ENCODE measurements at places on chromosomes 6 and 20.

- DNase-seq: no peak
Observed at GRCh38 chr6:81744131-81744530, 8.3 kb downstream of the TENT5A start.

- DNase-seq: no peak
Observed at GRCh38 chr6:157432231-157432891, 51.4 kb downstream of the ZDHHC14 start.

DNA sequence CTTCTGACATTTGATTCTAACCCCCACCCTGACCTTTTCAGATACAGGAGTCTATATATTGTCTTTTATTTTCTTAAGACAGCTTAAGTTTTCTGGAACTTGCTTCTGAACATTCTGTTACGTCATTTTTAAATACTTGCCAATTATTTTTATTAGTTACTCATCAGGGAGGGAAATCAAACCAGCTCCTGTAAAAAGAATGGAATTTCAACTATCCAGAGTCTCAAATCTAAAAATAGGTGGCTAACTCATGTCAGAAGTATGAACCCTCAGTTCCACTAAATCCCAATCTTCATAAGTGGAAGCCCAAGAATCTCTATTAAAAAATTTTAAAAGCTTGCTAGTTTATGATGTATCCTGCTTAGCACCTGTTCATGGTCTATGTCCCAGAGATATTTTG is 900.0 kb downstream of the KIF16B start:
- no peak for DNase-seq

GRCh38 chr6:44257753-44258324 is 511 bp upstream of the SLC35B2 start:
- DNase-seq: no peak

GRCh38 chr20:22214296-22214695 is 370.1 kb downstream of the FOXA2 start:
- DNase-seq: no peak

DNA sequence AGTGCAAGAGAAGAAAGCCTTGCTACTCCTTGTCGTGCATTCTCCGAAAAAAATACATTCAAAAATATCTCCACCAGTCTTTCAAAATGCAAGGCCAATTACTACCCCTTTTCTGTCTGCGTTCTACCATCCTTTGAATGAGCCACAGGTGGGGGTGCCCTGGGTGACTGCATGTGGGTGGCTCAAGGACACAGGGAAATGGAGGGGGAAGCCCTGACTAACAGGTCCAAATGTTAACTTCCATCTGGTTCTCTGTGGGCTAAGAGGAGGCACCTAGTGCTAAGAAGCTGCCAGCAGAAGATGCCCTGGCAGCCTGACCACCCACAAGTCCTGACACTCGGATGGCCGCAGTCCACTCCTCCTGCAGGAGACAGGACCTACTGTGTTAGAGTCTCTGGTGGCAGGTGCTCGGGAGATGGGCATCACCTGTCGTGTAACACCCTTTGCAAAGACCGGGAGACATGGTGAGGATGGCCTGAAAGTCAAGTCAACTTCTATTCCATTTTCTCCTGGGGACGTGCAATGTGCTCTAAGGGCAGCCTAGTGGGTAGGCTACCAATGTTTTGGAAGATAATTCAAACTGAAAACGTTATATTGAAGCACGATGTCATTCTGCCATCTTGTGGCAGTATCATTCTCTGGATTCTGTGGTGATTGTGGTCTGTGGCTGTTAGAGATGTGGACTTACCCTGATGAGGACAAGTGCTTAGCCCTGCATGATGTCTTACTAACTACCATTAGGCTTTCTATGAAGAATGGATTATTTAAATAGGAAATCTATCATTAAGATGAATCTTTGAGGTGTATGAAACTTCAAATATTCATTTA is 27.4 kb upstream of the IGF2R start:
- DNase-seq: peak; percentile 70

DNA sequence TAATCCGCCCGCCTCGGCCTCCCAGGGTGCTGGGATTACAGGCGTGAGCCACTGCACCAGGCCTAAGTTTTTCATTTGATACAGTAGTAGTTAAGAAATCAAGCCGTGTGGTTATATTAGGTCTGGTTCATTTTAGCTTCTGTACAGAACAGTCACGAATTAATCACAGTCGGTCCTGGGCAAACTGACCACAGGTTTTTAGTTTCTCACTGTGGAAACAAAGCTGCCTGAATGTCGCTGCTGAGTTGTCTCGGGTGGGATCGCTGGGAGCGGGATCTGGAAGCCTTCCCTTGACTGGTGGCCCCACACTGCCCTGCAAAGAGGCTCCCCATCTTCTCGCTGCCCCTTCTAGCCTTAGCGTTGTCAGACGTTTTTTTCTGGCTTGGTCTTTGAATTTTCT is 18.6 kb downstream of the UCKL1 start:
- DNase-seq: no peak

DNA sequence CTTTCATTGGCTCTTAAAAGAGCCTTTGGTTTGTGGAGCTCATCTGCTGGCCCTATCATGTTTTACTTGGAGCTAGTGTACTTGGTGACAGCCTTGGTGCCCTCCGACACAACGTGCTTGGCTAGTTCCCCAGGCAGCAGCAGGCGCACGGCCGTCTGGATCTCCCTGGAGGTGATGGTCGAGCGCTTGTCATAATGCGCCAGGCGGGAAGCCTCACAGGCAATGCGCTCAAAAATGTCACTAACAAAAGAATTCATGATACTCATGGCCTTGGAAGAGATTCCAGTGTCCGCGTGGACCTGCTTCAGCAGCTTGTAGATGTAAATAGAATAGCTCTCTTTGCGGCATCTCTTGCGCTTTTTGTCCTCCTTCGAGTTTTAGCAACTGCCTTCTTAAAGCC is 22.8 kb upstream of the SLC17A4 start:
- no peak for DNase-seq

DNA sequence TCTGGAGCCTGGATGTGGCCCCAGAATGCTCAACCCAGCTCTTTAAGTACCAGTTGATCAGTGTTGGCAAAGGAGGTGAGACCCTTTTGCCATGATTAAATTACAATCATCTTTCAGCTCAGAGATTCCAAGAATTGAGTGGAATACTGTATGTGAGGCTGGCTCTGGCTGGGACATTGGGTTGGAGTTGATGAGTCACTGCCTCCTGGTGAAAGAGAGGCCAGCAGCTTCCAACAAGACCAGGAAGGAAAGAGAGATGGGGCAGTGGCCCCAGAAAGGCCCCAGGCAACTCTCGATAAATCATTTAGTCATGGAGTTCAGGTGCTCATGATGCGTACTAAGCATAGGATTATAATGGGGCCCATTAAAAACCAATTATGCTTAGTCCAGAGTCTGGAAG is 2.1 kb downstream of the TGM6 start:
- DNase-seq: no peak

DNA sequence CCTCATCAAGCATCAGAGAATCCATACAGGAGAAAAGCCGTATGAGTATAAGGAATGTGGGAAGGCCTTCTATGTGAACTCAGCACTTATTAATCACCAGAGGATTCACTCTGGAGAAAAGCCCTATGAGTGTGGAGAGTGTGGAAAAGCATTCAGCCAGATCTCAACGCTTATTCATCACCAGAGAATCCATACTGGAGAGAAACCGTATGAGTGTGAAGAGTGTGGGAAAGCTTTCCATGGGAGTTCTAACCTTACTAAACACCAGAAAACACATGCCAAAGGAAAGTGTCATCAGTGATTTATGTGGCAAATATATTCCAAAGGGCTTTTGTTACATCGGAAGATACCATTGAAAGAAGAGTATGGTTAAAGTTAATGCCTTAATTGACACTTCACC is 25.4 kb downstream of the ZKSCAN8 start:
- DNase-seq: no peak

DNA sequence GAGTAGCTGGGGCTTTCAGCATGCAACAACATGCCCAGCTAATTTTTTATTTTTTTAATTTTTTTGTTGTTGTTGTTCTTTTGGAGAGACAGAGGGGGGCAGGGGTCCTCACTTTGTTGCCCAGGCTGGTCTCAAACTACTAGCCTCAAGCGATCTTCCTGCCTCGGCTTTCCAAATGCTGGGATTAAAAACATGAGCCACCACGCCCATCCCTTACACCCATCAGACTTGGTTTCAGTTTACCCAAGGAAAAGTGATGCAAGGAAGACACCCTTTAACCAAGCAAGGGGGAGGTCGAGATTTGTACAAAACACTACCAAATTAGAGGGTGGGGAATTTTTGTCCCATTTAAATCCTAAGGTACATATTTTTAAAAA is 210.1 kb downstream of the ARHGAP18 start:
- no peak for DNase-seq

- no peak for DNase-seq
Observed at GRCh38 chr6:144673807-144674206, 388.7 kb downstream of the UTRN start.

GRCh38 chr6:82208913-82209312 is 38.6 kb downstream of the IBTK start:
- peak; percentile 27 for DNase-seq

- DNase-seq: no peak
Observed at GRCh38 chr6:91082311-91082832, 495.5 kb upstream of the MAP3K7 start.

DNA sequence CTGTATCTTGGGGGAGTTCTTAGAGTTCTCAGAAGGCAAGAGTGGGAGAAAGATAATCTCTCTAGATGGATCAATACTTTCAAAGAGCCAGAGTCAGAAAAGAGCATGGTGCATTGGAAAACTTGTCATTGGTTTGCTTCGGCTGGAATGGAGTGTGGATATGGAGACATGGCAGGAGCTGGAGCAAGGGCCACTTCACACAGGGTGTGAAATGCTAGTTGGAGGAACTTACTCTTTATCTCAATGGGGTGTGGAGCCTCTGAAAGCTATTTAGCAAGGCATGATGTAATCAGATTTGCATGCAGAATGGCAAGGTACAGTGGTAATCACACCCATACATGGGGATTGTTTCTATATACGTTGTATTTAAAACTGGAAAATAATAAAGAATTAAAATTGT is 31.5 kb upstream of the PAQR8 start:
- DNase-seq: no peak

DNA sequence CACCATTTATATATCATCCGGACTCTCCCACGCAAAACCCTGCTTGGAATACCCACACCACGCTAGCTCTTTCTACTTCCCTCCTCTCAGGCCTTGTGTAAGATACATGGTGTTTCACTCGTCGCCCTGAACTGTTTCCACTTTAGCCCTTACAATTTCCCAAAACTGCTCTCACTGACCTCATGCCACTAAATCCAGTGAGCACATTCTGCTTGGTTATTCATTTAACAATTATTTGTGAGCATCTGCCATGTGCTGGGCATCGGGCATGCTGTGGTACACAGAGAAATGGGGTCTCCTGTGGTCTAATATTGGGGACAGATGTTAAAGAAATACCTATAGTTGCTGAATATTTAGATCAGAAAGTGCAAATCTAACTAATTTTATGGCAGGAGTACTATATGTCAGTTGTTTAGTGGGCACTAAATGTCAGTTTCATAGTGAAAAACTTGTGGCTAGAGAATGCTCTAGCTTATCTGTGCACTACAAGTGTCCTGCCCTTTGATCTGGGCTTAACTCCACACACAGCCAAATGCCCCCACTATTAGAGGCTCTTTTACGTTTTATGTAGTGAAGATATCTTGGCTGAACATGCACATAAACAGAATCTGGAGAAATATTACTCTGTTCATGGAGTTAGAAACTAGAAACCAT is 41.0 kb downstream of the PLEKHG1 start:
- DNase-seq: no peak

- no peak for DNase-seq
Observed at GRCh38 chr20:48983423-48984400, 62.2 kb downstream of the ARFGEF2 start.

- DNase-seq: peak; percentile 57
Observed at GRCh38 chr6:24766680-24767462, 7.9 kb upstream of the GMNN start.

DNA sequence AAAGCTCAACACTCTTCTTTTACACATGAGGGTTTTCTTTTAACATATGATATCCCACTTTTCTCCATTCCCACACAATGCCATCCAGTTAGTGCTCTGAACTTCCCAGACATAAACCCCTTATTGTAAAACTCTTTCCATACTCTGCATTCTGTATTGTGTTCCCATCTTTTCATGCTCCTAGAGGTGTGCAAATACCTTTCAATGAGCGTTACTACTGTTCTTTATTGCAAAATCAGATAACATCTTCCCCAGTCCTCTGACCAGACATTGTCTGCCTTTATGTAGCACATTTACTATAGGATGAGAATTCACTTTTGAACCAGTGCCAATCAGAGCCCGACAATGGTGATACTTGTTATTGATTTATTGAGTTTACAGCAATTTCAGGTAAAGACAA is 296.2 kb downstream of the GRIK2 start:
- DNase-seq: no peak

GRCh38 chr20:44015733-44016103 is 101.1 kb downstream of the TOX2 start:
- no peak for DNase-seq

DNA sequence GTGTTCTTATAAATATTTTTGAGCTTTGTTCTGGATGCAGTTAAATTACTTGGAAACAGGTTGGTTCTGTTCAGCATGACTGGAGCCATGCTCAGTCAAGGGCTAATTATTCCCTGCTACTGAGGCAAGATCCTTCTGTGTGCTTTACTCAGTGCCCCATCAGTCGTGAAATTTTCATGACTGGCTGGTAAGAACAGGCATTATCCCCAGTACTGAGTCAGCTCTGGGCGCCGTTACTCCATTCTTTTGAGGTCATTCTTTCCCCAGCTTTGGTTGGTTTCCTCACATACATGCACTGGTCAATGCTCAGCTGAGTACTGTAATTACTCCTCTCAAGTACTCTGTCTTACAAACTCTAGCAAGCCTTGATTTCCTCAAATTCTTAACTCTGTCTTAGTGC is 71.3 kb downstream of the CDKAL1 start:
- DNase-seq: no peak

DNA sequence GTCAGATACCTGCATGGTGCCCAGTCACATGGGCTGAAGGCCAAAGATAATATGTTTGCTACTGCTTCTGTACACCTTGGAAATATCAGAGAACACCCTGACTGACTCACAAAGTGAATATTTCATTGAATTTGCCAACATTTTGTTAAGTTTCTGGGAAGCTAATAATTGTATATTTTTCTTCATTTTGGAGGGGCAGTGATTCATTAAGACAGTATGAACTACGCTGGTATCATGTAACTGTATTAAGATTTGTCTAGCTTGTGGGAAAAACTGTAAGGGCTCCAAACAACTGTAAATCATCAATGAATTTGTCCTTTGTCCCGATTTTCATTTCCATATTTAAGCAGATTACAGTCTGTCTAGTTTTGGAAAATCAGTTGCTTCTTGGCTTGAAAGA is 102.3 kb upstream of the CCN2 start:
- DNase-seq: no peak
